ENCODE measurements at places on chromosomes 16 and 17.

DNA sequence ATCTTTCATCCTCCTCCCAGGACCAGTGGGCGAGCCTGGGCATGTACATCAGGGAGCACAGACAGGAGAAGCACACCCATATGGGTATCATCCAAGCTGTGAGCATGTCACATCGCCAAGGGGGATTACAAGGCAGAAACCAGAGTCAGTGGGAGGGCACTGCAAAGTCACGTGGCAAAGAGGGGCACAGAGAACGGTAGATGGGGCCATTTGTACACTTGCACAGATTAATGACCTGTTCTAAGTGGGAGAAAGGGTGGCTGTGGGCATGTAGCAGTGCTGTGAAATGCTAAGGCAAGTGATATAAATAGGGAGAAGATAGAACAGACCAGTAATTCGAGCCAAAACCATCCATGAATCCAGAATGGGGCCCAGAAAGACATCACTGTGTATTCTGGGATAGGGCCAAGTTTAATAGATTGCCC is 265.0 kb downstream of the CPPED1 start:
- DNase-seq = no peak

- no peak for DNase-seq
Measured at GRCh38 chr17:5422505-5422904, 2.5 kb downstream of the RPAIN start.

GRCh38 chr16:30780549-30780948 is 6.5 kb downstream of the ZNF629 start:
- DNase-seq = no peak

DNA sequence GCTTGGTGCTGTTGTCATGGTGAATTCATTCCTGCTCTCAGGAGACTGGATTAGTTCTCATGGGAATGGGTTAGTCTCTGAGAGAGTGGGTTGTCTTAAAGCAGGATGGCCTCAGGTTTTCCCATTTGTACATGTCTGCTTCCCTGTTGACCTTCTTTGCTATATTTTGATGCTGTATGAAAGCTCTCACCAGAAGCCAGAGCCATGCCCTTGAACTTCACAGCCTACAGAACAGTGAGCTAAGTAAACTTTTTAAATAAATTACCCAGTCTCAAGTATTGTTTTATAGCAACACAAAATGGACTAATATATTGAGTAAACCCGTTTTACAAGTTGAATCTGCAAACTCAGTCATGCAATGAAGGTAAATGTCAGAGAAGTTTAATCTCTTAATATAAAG is 66.8 kb downstream of the CDRT15 start:
- DNase-seq = no peak

DNA sequence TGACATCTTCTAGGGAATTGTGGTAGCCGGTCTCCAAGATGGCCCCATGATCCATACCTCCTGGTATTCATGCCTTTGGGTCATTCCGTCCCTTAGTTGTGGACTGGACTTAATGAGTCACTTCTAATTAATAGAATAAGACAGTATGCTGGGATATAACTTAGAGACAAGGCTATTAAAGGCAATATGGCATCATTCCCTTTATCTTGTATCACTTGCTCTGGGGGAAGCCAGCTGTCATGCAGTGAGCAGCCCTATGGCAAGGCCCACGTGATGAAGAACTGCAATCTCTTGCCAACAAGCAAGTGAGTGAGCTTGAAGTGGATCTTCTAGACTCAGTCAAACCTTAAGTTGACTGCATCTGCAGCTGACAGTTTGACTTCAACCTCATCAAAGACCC is 97.8 kb upstream of the MED13 start:
- DNase-seq = no peak

- DNase-seq = no peak
Measured at GRCh38 chr16:47037396-47037745, 63.9 kb upstream of the DNAJA2 start.

GRCh38 chr17:42536372-42537155 is 523 bp downstream of the NAGLU start:
- DNase-seq = peak; percentile 66

DNA sequence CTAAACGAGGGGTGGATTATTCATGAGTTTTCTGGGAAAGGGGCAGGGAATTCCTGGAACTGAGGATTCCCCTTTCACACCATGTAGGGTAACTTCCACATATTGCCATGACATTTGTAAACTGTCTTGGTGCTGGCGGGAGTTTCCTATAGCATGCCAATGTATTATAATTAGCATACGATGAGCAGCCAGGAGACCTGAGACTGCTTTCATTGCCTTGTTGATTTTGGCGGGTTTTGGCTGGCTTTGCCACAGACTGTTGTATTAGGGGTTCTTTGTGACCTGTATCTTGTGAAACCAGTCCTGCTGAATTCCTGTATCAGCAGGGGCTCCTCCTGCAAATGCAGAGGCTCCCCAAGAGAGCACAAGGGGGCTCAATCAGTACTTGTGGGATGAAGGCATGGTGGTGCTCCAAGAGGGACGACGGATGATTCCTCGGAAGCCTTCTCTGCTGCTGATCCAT is 104.4 kb upstream of the CACNG5 start:
- no peak for DNase-seq

GRCh38 chr17:28182559-28182958 is 136.4 kb upstream of the TMEM97 start:
- DNase-seq = no peak

DNA sequence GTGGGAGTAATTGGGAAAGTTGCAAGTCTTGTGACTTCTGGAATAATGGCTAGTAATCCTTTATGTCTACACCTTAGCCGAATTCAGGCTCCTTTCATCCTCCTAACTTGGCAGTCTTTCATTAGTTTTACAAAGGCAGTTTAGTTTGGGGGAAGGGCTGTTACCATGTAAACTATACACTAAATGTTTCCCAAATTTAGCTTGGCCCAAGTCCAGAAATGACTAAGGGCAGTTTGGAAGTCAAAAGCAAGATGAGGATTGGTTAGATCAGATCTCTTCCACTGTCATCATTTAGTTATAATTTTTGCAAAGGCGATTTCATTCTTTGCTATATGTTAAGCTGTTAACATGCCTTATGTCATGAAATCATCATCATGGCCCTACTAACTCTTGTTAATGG is 115.4 kb upstream of the CACNG3 start:
- no peak for DNase-seq

- no peak for DNase-seq
Measured at GRCh38 chr16:83843657-83844056, 35.9 kb downstream of the HSBP1 start.

DNA sequence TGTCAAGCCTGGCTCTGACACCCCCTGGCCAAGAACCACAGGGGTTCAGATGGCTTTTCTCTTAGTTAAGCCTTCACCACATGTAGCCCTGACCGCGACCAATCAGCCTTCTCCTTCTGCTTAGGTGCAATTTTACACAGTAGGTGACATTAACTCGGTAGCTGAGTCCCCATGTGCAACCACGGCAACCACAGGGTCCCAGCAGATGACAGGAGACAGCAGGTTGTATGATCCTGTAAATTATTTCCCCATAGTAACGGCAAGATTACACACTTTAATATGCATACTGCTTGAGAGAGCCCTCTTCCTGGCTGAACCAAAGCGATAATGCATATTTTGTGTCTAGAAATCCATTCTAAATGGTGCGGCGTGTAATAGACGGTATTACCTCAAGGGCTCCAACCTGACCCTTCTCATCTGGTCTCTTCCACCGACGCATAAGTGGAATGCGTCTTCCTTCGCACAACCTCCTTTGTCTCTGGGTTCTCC is 458.7 kb upstream of the ZFHX3 start:
- DNase-seq = no peak

DNA sequence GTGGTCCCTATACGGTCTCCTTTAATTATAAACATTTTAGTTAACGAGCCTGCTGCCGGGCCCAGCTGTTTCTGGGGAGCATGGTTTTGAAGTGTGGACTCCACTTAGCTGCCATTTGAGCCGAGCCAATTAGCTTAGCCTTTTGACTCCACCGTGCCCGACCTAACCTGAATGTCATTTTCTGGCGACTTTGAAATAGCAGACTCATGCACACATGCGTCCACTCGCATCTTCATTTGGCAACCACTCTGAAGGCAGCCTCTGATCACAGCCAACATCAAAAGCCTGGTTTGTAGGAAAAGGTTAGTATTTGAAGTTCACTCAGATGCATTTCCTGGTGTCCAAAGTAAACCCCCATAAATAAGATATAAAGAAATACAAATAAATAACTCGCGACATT is 16.8 kb downstream of the AXIN2 start:
- DNase-seq = no peak

DNA sequence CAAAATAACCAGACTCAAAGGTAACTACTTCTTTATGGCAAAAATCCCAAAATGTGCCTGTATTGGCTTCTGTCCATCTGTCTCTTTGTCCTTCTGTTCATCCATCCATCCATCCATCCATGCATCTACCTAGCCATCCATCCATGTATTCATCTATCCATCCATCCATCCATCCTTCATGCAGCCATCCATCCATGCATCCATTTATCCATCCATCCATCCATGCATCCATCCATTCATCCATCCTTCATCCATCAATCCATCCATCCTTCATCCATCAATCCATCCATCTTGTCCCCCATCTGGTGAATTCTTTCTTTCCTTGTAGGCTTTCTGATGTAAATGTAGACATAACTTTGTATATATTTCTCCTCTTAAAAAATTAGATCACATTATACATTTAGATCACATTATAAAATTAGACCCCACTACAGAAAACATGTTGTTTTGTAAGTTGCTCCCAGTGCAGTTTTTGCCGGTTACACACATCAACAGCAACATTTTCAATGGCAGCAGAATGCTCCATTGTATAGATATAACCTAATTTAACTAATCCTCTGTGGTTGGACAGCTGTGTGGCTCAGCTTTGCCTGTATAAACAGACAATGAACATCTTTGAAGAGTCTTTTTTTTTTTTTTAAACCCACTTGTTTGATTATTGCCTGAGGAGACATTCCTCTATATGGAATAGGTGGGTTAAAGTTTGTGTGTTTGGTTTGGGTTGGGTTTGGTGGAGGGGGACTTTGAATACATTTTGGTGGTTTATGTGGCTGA is 72.0 kb downstream of the MSI2 start:
- DNase-seq = no peak

GRCh38 chr16:85306071-85306792 is 194.0 kb upstream of the CIBAR2 start:
- no peak for DNase-seq

GRCh38 chr16:27960619-27961295 is 102.8 kb downstream of the GSG1L start:
- DNase-seq = no peak

DNA sequence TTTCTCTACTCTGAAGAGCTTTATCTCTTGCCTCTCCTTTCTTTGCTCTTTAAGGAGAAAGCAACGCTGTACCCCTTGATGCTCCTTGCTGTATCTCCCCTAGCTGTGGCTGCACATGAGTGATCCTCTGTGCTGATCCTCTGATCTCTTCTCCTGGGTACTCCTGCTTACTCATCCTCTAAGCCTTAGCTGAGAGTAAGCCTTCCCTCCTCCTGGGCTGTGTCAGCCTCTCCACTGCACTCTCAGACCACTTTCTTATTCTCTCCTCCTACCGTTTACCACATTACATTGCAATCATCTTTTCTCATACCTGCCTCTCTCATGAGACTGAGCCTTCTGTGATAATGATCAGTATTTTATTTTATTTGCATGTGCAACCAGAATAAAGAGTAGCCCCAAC is 25.1 kb downstream of the SOX9 start:
- DNase-seq = no peak

DNA sequence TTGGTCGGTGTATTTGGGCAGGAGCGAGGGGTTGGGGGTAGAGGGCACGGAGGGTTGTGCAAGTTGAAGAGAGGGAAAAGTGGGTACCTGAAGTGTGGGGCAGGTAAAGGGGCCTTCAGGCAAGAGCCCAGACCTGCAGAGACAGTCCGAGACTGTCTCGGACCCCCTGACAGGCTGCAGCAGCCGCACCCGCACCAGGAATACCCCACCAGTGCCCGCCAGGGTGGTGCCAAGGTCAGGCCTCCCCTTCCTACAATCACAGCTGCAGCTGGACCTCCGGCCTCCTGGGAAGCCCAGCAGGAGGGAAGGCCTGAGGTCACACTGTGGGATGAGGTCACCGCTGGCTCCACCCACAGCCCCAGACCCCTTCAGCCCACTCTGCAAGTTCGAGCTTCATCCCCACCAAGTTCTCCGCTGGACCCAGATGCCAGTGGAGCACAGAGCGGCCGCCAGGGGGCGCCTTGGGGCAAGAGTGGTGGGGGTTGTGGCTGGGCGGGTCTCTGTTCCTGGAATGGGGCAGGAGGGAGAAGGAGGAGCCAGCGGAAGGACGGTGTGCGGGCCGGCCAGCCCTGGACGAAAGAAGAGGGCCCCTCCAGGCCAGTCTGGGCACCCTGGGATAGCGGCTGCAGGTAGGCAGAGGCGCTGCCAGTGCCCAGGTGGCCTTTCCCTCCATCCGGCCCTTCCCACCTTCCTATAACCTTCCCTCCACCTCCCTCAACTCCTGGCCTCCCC is at the start of gene HSD3B7:
TSS of gene HSD3B7 (plus strand) at position 539 of the 732 bp plus-strand sequence. CDS start 452 bp downstream, outside the sequence.
- DNase-seq = peak; percentile 56

- DNase-seq = no peak
Measured at GRCh38 chr17:49638818-49639217, 39.1 kb downstream of the SPOP start.

DNA sequence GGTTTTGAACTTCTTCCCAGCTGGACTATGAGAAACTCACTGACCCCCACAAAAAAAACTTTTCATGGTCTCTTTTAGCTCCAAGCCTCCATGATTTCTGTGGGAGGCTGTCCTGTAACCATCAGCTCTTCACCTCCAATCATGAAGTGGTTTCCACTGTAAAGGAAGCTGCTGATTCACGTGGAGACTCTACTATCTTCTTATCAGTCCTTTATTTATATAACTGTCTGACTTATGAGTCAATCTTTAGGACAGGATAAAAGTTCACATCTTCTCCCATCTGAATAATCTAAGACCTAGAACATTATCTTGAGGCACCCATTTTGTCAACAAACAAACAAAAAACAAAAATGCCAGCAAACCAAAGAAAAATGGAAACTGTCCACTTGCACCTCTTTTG is 409.9 kb downstream of the SLC39A11 start:
- DNase-seq = no peak

DNA sequence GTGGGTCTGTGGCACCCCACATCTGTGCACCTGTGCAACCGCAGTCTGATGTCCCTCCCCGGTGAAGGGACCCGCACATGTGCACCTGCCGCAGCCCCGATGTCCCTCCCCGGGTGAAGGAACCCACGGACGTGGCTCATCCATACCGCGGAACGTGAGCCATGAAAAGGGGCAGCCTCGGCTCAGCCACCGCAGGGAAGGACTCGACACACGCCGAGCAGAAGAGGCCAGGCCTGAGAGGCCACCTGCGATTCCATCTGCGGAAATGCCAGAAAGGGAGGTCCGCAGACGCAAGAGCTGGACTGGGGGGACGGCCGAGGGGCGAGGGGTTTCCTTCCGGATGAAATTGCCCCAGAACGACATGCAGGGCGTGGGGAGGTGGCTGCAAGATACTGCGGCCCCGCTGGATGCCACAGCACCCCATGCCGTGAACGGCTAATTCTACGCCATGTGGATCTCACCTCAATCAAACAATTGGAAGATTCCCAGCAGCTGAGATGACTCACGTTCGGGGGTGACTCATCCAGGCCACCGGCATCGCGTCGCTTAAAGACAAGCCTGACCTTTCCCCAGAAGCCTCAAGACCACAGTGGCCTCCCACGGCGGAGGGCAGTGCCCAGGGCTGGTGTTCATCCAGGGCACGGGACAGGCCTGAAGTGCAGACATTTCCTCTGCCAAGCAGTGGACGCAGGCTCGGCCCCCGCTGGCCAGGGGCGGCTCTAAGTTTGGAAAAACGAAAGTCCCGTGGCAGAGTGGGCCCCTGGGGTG is 21.0 kb downstream of the SOX8 start:
- peak; percentile 44 for DNase-seq
